T-helper 17 cell (primary cell): ENCODE measurements at places on chromosomes 1 and 21.

DNA sequence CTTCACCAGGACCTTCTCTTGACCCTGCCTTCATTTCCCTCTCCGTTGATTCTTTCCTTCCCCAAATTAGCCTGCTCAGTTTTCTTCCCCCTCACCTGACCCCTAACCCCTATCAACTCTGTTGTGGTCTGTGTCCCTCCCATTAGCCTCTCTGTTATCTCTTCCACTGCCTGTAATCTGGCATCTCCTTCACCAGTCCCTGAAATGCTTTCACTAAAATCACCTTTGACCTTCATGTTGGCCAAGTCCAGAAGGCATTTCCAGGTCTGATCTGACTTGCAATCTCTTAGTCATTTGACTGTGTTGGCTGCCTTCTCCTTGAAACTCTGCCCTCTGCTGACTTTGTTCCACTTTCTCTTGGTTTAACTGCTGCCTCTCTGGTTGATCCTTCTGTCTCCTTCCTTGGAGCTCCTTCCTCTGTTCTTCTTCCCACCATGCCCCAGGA lies 28.2 kb downstream of the ATP8B2 start:
- no peak for DNase-seq

- no peak for DNase-seq
Observed at GRCh38 chr1:39919545-39919944, 17.8 kb upstream of the MYCL start.

- DNase-seq, result no peak
Observed at GRCh38 chr21:31482460-31482859, 138.4 kb upstream of the TIAM1 start.

DNA sequence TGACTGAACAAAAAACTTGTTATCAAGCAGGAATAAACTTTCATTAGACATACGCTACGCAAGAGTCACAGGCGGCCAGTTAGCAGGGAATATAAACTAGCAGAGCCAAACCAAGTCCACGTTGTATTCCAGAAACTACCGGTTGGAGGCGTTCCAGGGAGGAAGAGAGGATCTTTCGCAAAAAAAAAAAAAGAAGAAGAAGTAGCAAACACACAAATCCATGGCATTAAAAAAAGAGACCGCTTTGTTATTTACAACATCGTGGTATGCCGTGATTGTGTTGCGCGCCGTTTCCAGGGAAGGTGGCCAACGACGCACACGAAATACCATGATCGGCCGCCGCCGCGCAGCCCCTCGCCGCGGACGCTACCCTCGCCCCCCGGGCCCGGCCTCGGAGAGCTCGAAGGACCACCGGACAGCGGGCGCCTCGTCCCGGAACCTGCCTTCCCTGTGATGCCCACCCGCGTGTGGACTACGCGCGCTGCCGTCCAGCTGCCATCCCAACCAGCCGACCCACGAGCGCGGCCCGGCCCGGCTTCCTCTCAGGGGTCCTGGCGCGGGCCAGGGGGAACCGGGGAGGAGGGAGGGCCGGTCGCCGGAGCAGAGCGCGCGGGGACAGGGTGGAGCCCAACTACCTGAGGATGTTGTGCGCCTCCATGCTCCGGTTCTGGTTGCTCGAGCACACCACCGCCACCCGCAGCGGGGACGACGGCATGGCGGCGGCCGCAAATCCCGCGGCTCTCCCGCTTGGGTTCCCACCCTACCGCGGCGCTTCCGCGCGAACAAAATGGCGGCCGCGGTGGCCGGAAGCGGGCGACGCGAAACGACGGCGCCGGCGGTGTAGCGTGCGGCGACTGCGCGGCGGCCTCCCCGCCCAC lies 581 bp downstream of the SSU72 start:
- peak; percentile 73 for DNase-seq

DNA sequence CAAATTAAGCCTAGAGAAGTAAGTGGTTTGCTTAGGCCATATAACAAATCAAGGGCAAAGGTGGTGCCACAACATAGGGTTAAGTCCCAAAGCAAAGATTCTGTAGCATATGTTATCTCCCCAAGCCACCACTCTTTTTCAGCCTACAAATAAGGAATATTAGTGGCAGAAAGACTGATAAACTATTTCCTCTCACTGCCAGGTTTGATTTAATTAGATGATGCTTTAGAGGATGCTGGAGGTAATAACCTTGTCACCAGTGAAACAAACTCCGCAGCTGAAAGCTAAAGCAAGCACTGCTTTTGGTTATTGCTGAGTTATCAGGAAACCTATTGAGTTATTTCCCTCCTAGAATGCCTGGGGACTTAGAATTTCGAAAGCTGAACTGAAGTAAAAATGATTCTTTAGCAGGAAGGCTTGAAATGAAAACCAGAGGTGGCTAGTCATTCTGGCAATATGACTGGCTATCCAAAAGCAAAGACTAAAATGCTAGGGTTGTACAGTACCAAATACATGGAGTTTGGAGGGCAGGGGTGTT lies 145.2 kb downstream of the SYT2 start:
- DNase-seq, result no peak

GRCh38 chr1:240711020-240711419 lies 99.1 kb upstream of the GREM2 start:
- no peak for DNase-seq

GRCh38 chr1:3226701-3227350 lies 157.8 kb downstream of the PRDM16 start:
- no peak for DNase-seq

DNA sequence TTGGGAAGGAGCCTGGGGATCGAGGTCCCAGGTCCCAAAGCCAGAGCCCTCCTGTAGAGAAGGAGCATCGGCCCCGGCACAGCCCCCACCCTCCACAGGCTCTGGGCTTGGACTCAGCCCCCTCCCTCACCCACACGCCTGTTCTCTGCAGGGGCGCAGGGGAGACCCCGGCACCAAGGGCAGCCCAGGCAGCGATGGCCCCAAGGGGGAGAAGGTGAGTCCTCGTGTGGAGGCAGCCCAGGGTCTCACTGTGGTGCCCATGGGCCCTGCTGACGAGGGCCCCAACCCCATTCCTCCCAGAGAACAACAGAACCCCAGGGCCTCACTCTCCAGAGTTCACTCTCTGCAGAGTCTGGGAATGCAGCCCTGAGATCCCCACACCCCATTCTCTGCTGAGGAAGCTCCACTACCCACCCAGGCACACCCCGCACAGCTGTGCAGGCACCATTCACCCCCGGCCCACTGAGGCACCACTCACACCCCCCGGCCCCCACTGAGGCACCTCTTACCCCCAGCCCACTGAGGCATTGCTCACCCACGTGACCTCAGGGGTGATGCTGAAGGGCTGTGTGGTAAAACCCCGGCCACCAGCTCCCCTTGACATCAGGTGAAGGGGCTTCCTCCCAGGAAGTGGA lies 21.8 kb downstream of the COL6A2 start:
- peak; percentile 5 for DNase-seq

DNA sequence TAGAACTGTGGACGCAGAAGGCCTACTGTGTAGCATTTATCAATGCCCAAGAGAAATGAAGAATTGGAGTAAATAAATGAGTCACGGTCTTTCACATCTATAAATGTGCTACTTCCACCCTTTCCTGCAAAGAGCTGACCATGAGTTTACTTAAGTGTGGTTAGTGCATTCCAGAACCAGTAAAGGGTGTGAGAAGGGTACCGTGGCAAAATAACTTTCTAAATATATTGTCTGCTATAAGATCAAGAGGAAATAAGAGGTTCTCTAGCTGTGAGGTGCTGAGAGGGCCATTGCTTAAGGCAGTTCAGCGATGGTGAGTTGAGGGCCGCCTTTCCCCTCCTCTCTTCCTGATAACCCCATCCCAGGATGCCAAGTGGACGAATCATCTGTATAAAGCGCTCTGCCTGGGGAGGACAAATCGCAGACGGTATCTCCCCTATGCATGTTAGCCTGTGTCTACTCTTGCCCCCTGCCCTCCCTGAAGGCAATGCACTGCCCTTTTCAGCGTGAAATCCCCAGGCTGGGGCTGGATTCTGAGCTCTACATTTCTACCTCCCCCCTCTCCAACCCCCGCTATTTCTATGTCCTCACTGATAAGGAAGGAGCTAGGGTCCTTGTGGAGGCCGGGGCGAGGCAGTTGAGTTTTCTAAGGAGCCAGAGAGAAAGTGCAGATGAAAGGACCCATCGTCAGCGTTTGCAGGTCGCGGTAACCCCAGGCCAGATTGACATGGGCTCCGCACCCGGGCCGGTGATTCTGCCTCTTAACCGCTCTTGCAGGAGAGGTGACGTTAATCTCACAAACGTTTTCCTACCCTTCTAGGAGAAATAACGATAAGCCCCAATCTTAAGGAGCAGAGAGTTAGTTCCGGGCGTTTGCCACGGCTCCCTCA lies 1.5 kb upstream of the NCAM2 start:
- DNase-seq, result no peak

DNA sequence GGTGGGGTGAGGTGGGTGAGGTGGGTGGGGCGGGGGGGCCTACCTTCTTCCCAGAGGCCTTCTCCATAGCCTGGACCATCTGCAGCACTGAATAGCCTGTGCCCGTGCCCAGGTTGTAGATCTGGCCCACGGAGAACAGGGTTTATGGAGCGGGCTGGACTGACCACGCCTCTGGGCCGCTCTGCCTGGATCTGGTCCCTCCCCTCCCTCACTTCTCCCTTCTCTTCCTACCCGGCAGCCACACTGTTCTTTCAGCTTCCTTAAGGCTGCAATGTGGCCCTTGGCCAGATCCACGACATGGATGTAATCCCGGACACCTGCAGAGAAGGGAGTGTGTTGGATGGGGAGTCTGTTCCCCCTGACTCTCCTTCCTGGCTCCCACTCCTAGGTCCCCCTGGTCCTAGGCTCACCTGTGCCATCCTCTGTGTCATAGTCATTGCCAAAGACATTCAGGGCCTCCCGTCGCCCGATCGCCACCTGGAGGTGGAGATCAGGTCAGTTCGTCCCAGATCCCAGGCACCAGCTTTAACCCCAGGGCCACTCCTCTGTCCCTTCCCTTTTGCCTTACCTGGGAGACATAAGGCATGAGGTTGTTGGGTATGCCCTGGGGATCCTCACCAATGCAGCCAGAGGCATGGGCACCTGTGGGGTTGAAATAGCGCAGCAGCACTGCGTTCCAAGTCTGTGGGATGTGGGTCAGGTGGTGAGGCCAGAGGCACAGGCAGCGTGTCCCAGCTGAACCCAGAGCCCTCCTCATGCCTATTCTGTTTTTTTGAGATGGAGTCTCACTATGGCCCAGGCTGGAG lies 3.9 kb downstream of the GALE start:
- DNase-seq, result no peak

GRCh38 chr1:214966346-214966745 lies 116.2 kb upstream of the KCNK2 start:
- DNase-seq, result no peak

DNA sequence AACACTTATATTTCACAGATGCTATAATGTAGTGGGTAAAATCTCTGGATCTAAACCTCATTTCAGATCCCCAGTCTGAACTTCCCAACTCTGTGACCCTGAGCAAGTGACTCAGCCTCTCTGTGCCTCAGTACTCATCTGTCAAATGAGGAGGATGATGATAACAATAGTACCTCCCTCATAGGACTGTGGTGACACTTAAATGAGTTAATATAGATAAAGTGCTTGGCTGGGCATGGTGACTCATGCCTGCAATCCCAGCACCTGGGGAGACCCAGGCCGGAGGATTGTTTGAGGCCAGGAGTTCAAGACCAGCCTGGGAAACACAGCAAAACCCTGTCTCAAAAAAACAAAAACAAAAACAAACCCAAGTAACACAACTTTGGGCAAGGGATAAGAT lies 4.7 kb upstream of the ECE1 start:
- no peak for DNase-seq

DNA sequence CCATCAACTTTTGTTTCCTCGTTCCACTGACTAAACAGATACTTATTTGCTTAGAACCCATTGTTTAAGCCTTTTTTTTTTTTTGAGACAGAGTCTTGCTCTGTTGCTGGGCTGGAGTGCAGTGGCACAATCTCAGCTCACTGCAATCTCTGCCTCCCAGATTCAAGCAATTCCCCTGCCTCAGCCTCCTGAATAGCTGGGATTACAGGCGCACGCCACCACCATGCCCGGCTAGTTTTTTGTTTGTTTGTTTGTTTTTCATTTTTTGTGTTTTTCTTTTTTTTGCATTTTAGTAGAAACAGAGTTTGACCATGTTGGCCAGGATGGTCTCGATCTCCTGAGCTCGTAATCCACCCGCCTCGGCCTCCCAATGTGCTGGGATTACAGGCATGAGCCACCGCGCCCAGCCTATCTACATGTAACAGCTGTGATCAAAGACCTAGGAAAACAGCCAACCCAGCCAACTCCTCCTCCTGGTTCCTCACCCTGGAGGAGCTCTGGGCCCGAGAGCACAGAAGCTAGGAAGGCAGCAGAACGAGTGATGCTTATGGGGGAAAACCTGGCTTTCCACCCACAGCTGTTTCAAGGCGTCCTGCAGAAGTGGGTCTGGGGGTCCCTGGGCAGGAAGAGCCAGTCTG lies 32.9 kb downstream of the KCNN3 start:
- no peak for DNase-seq

GRCh38 chr1:243546457-243546856 lies 290.6 kb downstream of the SDCCAG8 start:
- no peak for DNase-seq

DNA sequence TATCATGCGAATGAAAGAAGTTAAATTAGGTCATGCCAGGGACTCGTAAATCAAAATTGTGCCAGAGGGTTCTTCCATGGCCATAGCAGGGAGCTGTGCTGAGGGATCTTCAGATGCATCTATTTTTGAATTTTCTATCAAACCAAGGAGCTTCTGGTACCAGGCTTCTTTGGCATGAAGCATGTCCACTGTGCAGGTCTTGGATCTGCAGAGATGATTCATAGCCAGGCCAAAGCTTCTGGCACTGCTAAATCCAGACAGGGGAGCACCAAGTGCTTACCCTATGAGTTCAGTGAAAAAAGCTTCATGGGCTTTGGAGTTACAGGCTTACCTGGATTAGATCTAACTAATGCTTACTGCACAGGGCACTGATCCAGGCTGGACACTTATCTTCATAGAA lies 154.2 kb upstream of the DAB1 start:
- no peak for DNase-seq

DNA sequence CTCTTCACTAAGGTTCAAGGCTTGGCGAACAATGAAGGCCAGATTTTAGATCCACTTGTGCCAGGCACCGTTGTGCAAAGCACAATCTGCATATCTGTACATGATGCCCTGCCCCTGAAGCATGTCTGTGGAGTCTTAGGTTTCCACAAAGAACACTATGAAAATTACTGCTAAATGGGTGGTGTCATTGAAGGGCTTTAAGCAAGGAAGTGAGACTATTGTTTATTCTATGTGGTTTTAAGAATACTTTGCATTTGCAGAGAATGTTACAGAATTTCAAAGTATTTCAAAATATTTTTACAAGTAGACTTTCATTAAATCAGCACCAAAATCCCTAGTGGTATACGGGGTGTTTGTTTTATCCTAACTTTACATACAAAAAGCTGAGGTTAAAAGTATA lies 8.8 kb downstream of the TSEN15 start:
- DNase-seq, result no peak

- DNase-seq, result no peak
Observed at GRCh38 chr1:6397844-6398441, 4.4 kb upstream of the ACOT7 start.
